Adrenal gland (tissue), 19 donors: ENCODE measurements at places on chromosomes 7 and 10. TPM values are rescaled to one million over a fixed set of nuclear protein-coding genes. Genes with fewer than 3 reads are reported as not detected.

Gene SPDYE9
- polyA plus RNA-seq = not detected

GRCh38 chr7:31778296-31778695 lies 91.3 kb downstream of the PPP1R17 start:
- no peak for DNase-seq

Gene SLC26A3
- not detected for polyA plus RNA-seq

- DNase-seq = no peak
These were observed 93.6 kb downstream of the PRLHR start for GRCh38 chr10:118501637-118502440.

GRCh38 chr10:51806079-51806835 lies 106.9 kb upstream of the CSTF2T start:
- no peak for DNase-seq

Gene GAD2
- not detected for polyA plus RNA-seq

- peak; percentile 93 for DNase-seq
These were observed 168.0 kb upstream of the RHEB start for GRCh38 chr7:151687523-151688235.

DNA sequence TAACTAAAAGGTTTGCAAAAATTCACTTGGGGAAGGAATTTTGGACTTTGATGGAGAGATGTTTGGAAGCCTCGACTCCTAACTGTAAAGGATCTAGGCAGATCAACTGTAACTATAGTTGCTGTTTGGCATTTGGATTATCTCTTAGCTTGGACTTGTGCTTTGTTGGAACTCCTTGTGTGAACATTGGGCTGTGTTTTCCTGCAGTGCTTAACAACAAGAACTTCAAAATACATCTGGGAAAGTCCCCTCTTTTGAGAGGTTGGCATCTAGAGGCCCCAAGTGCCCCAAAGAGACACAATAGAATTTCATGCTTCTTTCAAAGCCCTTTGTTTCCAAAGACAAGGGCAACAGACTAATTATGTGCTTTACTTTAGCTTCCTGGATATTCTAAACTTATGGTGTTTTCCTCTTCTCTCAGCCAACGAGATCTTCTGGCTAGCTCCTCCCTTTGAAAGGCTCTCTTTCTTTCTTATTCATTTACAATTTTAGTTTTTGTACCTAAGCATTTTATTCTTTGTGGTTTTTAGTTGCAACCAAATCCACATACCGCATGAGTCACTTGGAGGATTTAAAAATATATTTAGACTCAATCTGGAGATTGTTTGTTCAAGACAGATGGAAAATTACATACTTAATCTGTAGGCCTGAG lies 11.6 kb downstream of the ABCA13 start:
- no peak for DNase-seq

- no peak for DNase-seq
These were observed 129.1 kb downstream of the SEPTIN14 start for GRCh38 chr7:55733241-55734140.

GRCh38 chr7:110841840-110842545 lies 248.9 kb upstream of the LRRN3 start:
- DNase-seq = no peak

DNA sequence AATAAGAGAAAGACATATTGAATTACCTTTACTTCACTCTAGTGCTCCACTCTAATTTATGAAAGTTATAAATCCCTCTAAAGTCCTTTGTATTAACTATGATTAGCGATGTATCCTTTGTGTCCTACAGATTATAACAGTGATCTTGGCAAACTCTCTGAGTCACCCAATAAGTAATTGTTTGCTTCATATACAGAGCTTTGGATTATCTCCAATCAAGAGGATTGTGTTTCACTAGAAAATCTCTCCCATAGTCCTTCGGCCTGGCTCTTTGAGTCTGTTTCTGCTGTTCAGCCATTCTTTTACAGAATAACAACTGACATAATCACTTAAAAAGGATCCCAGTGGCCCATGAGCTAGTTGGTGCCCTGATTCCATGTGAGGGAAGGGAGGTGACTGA lies 9.5 kb downstream of the LMOD2 start:
- no peak for DNase-seq

DNA sequence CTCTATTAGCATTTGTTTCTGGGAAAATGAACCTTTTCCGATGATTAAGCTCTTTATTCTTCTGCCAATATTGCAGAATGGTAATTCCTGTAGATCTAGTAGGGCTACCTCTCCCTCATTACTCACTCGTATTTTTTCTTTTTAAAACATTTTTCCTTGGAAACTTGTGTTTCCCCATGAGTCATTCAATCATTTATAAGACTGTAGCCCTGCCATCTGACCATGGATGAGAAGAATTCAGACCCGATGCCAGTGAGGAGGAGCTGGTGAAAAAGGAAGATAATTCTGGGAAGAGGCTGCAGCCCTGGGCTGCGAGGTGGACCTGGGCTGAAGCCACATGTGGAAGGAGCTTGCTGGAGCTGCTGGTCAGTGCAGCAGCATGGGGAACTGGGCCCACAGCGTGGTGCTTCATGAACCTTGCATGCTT lies 242.8 kb downstream of the KLF6 start:
- DNase-seq = no peak

DNA sequence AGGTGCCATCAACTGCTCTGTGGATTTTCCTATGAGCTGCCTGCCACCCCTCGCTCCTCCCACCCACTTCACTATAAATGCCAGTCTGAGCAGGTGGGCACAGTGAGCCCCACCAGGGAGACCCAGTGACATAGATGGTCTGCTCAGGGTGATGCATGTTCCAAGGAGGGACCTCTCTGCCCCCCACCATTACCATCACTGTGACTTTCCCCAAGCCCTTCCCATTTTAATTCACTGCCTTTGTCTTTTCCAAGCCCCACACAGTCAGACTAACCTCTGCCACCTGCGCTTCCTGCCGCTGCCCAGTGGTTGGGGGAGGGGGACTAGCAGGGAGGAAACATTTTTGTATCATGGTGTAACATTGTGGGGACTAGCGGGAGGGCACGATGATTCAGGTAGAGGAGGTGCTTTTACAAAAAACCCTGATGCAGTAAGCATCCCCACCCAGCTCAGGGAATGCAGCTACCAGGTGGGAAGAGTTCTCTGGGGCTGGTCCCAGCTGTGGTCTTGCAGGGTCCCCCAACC lies 24.6 kb downstream of the PRSS2 start:
- no peak for DNase-seq

GRCh38 chr10:73857446-73857845 lies 16.9 kb downstream of the CAMK2G start:
- no peak for DNase-seq

Gene ZNF365
- polyA plus RNA-seq = 2.3 TPM

- DNase-seq = no peak
These were observed 1206.6 kb downstream of the TYW1 start for GRCh38 chr7:68203251-68203650.

DNA sequence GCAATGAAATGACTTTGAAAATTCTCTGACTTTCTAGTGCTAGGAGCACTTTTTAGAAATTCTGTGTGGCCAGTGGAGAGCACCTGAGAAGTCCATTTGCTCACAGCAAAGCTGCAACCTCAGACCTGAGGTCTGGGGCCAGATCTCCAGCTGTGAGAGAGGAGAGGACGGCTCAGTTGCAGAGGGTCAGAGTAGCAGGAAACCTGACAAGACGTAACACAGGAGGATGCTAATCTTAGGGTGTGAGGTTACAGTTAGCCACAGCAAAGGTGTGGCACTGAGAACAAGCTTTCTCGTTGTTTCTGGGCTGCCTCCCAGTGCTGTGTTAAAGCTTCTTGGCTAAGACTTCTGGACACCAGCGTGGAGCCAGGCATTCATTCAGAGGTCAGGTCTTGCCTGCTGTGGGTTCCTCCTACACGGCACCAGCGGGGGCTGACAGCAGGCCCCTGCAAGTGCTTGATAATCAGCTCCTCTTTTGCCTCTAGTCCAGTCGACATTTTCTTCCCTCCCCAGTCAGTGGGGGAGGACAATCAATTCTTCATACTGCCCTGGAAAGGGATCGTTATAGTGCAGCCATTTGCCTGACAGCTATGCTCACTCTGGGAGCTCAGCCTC lies 435.4 kb upstream of the DPP6 start:
- no peak for DNase-seq

DNA sequence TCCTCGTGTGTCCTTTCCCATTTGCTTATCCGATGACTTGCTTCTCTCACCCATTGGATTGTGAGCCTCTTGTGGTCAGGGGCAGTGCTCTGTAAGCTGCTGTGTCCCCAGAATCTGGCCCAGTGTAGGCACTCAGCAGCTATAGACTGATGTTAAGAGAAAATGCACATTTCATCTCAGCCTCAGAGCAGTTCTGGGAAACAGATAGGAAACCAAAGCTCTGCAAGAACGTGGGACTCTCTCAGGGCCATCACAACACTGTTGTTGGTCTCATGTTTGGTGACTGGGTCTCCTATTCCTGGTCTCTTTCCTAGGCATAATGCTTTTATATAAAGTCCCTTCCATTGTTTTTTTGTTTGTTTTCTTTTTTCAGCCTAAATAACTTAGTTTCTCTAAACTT lies 141.2 kb downstream of the ST7 start:
- no peak for DNase-seq

Gene AOC1
- polyA plus RNA-seq = not detected

GRCh38 chr7:106367018-106367420 lies 82.2 kb upstream of the NAMPT start:
- no peak for DNase-seq

Gene TAS2R41
- not detected for polyA plus RNA-seq

DNA sequence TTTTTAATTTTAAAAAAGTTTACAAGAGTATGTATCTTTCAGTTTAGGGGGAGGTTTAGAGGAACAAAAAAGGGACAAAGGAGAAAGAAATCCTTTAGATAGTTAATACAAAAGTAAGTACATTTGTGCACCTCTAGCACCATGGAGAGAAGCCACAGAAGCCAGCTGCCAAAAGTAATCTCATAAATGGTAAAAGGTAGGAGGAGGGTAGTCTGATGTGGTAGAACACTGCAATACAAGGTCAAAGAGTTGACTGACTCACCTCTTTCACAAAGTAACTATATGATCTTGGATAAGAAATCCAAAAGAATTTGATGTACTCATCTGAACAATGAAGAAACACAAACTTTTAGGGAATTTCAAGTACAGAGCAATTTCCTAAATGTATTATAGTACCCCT lies 68.1 kb downstream of the CNOT4 start:
- peak; percentile 16 for DNase-seq

DNA sequence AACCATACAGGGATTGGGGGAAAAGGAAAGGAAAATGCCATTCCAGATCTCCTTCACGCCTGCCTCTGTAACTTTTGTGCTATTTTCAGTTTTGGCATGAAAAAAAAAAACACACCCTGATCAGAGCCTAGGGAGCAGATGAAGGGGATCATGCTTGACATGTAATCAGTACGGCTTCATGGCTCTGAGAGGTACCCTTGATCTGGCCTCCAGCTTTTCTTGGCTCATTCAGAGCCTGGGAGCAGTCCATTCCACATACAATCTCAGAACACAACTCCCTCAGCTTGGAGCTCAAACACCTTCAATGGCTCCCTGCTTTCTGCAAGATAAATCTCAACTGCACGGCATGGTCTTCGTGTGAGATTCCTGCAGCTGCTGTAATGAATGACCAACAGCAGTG lies 422.8 kb upstream of the ZMIZ1 start:
- no peak for DNase-seq
